ENCODE measurements at places on chromosomes 11 and 22. TPM values are rescaled to one million over a fixed set of nuclear protein-coding genes. Genes with fewer than 3 reads are reported as not detected.
A peak's percentile ranks its signal among the peaks of the same experiment; 100 is the strongest.

GRCh38 chr11:34263441-34264091 is 94.2 kb downstream of the ABTB2 start:
- DNase-seq = peak; percentile 90

The PRRG4 gene
- 4.3 TPM for total RNA-seq

GRCh38 chr11:131186629-131187101 is 183.8 kb upstream of the NTM start:
- DNase-seq = no peak

DNA sequence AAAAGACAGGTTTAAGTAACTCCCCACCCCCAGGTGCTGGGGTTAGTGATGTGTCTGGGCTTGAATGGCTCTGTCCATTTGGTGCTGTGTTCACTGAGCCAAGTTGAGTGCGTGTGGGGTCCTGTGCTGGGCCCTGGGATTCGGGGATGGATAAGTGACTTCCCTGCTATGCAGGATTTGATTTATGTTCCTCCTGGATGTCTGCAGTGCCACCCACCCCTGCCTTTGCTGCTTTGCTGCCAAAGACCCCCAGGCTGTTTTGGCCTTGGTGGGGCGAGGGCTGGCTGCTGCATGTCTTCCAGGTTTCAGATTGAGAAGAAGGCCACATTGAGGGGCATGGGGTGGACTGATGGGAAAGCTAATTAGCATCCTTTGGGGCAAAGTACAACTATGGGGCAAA is 77.9 kb upstream of the PARVG start:
- DNase-seq = no peak

The ADM gene
- total RNA-seq = 33.3 TPM

The MPZL3 gene
- 11.7 TPM for total RNA-seq

DNA sequence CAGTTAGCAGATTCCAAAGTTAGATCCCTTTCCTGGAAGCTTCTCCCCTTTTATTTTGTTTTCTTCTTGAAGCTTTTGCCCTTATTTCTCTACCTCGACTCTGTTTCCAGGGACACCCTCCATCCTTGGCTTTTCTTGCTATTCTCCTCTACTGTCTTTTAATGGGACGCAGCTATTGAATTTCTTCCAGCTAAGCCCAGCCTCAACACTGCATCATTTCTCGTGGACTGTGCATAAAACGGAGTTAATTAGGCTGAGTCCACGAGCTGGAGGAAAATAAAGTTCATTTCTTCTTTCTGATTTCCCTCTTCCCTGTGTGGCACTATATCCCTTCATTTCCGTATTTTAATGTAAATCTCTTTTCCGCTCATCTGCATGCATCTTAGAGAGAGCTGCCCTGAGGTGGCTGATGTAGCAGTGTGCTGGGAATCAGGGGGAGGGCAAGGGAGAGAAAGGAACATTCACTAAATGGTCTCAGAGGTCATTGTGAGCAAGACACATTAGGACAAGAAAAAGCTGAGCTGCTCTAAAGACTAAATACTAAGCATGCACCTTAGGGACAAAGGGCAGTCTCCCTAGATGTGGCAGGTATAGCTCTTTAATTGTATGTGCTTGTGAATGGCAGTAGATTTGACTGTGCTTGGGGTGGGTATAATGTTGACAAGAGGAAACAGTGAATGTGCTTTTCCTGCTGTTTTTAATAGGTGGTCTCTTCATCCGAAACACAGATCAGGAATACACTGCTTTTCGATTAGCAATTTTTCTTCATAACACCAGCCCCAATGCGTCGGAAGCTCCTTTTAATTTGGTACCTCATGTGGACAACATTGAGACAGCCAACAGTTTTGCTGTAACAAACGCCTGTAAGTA is 1.9 kb downstream of the GRIA4 start:
- DNase-seq = no peak

The MS4A8 gene
- total RNA-seq = not detected

GRCh38 chr11:85767246-85767945 is 43.5 kb downstream of the SYTL2 start:
- no peak for DNase-seq

The CRKL gene
- 74.9 TPM for total RNA-seq

Measured in HT-29 (cell line).